ENCODE measurements at places on chromosomes 3 and 15.
A peak's percentile ranks its signal among the peaks of the same experiment; 100 is the strongest.

GRCh38 chr15:43169888-43170287, 15.3 kb upstream of the CCNDBP1 start:
- DNase-seq = no peak

GRCh38 chr3:112303764-112304325, 9.8 kb upstream of the SLC9C1 start:
- DNase-seq = no peak

DNA sequence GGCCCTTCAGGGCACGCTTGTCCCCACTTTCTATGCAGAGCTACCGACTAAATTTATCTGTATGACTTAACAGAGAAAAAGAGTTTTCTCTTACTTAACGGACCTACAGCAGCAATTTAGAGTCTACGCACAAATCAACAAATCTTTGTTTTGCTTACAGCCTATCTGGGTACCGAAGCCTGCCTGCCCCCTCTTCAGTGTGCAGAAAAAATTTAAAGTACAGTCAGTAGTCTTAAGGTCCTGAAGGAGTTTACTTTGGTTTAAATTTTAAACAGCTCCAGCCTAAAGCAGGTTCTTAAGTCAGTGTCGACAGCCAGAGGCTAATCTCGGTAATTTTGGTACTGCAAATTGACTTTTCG, 570 bp downstream of the SACM1L start:
- no peak for DNase-seq

DNA sequence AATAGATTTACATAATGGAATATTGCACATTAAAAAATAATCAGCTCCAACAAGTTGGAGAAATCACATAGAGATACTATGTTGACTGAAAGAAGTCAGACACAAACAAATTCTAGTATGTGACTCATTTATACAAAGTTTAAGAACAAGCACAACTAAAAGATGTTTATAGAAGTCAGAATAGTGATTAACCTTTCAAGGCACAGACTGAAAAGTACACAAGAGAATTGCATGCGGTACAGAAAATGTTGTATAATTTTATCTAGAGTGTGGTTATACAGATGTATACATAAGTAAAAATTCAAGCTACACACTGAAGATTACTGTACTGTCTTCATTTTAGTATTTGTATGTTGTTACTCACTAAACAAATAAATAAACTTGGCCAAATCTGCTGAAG, 19.3 kb upstream of the ATOSA start:
- DNase-seq = no peak

GRCh38 chr3:115693868-115694267, 70.6 kb downstream of the GAP43 start:
- DNase-seq = no peak

GRCh38 chr3:126527006-126527405, 3.1 kb downstream of the CHST13 start:
- DNase-seq = no peak

- DNase-seq = no peak
These were observed 394.1 kb downstream of the OCA2 start for GRCh38 chr15:27705056-27705455.

GRCh38 chr3:141945726-141946485, 69.5 kb downstream of the ATP1B3 start:
- no peak for DNase-seq

- DNase-seq = no peak
These were observed 115.6 kb downstream of the GREM1 start for GRCh38 chr15:32833379-32833821.

- DNase-seq = no peak
These were observed 7.3 kb downstream of the ARL6IP5 start for GRCh38 chr3:69092030-69092516.

DNA sequence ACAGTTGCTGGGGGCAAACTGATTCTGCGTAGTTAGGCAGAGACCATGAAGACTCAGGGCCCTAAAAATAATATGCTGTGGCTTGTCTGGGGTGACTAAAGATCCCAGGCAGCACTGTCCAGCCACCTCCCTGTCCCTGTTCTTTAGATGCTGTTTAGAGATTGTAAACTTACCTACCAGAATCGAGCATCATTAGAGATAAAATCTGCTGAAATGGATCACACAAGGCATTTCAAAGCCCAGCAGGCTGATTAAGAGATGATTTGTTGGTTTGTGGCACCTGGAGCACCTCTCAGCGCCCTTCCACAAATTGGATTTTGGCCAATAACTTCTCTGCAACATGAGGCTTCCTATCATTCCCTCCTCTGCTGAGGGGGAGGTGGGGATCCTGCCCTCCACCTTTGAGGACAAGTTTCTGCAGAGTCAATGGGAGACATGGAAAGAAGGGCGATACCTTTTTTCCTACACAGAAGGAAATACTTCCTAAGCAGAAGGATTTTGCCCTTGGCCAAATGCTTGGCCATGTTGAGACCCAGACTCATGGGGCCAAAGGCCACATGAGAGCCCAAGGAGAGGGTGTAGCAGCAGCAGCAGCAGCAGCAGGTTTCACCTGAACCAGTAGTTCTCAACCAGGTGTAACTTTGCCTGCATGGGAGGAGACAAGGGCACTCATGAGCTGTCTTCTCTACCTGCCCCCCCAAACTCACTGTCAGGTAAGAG, 37.5 kb downstream of the SEMA5B start:
- DNase-seq = no peak

DNA sequence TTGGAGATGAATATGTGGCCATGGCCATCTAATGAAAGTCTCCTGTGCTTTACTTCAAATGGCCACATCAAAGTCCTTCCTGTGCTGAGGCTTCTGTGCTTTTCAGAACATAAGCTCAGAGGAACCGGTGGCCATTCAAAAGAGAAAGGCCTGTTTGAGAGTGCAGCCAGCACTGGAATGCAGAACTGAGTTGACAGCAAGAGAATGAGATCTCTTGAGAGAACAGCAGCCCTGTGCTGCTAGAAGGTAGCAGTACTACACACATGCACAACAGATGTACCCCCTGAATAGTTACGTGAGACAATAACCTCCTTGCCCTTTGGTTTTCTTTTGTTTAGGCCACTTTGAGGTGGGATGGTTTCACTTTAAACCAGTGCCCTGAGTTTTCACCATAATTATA, 292.5 kb downstream of the PTPRG start:
- no peak for DNase-seq

DNA sequence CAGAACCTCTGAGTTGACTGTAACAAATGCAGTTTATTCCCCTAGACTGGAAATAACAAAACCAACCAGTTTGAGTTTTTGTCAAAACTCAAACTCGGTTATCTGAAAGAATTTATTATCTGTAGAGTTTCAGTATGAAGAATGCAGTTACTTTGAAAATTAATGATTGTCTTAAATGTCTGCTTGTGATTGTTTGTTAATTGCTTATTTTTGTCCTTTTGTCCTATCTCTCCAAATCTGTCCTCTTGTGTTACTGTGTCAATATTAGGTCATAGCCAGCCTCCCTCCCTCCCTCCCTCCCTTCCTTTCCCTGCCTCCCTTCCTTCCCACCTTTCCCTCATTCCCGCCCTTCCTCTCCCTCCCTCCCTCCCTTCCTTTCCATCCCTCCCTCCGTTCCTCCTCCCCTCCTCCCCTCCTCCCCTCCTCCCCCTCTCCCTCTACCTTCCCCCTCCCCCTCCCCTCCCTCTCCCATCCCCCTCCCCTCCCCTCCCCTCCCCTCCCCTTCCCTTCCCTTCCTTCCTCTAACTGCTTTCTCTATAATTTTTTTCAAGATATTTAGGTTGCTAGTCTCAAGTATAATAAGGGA, 153.5 kb downstream of the FNDC3B start:
- DNase-seq = no peak

- no peak for DNase-seq
These were observed 175.1 kb upstream of the PLSCR5 start for GRCh38 chr3:146780251-146780650.

- no peak for DNase-seq
These were observed 108.8 kb downstream of the MITF start for GRCh38 chr3:69848113-69848512.

DNA sequence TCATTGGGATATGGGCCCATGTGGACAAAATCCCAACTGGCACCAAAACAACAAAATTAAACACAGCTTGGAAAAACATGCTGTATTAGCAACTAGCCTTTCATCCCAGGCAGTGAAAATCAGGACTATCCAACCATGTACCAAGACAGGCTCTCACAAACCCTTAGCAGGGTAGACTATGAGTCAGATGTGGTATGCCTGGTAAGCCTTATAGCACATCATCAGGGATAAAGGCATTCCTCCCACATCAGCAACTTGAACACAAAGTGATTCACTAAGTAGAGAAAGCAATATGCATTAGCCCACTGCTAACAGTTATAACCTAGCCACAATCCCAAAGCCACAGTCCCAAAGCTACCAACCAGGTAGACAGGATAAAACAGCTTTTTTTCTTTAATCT, 8.0 kb downstream of the CEP152 start:
- DNase-seq = no peak

DNA sequence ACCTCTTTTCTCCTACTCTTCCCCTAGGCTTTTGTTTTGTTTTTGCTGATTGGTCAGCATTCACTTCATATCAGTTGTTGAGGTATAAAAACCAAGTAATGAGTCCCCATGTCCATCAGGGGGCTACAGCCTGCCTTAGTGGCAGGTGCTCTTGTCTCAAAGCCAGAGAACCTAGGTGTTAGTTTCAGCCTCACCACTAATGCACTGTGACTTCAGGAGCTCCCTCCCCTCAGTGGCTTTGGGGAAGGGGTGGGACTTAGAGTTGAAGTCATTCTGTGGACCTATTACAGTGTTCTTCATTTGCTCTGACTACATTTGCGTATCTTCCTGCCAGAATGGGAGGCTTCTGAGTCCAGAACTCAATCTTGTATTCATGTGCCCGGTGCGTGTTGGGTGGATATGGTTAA, 41.6 kb downstream of the NR2C2 start:
- DNase-seq = no peak

GRCh38 chr3:53114011-53114400, 16.2 kb downstream of the RFT1 start:
- peak; percentile 31 for DNase-seq

DNA sequence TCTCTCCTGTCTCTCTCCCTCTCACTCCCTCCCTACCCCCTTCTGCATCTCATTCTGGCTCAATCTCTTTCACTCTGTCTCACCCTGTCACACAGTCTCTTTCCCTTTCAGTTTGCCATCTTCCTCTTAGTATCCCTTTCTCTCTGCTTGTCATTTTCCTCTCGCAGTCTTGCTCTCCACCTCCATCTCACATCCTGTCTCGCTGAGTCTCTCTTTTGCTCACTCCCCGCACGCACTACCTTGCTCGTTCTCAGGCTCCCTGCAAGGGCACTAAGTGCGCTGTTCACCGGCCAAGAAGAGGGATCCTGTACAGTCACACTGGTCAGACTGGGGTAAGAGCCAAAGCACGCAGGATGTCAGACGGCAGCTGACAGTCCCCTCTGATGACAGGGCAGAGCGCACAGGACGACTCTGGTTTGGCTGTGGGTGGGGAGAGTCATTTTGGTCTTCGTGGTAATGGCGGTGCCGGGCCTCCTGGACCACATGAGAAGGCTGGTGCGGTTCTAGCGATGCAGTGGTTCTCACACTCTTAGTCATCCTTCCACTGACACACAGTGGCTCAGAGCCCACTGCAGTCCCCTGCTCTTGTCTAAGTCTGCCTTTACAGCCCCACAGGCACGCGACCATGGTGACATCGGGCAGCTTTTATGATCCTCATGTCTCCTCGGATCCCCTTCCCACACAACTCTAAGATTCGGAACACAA, 356.8 kb downstream of the FOXP1 start:
- DNase-seq = no peak

GRCh38 chr15:82108489-82109078, 62.8 kb upstream of the MEX3B start:
- peak; percentile 10 for DNase-seq

DNA sequence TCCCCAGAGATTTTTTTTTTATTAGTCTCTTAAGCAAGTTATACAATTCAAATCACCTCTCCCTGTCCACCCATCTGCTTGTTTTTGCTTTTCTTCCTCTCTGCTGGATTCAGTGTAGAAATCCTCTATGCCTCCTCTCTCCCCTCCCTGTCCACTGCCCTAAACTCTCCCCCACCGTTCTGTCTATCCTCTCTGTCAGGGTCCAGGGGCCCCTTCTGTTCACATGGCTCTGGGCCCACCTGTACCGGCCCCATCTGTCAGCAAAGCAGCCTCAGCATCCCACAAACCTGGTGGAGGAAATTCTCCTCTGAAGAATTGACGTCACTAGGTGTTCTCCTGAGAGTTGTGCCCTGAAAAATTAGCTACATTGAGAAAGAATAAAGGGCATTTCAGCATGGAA, 137.6 kb upstream of the CMC1 start:
- no peak for DNase-seq

DNA sequence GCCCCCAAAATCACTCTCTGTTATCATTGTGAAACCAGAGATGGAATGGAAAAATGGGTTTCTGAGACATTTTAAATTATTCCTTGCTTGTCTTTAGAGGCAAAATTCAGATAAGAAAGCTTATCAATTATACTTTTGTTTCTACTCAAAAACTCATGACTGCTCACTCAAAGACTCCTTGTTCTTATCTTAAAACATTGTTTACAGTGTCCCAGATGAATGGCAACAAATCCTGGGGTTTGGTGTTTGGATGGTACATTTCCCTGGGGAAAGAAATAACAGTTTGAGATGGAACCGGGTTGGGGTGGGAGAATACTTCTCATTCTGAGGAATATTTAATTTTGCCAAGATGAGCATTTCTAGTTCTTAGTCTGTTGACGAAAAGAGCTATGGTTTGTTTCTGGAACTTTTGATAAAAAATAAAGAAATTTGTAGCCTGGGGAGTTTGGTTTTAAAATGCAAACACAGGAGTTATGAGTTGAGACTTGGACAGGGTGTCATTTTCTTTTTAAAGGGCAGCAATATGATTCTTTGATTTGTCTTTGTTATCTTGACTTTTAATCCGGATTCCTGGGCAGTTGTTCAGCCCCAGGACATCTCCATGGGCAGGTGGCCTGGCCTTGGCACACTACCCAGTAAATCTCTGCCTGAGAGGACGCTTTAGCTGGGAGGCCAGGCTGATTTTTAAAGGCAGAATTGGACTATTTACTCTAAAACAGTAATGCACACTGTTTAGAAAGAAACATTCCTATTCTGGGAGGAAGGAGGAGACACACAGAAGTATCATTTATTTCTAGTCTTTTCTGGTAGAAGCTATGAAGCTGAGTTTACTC, 32.4 kb downstream of the BTD start:
- no peak for DNase-seq

All from COR-L47 (cell line).